Activated naive CD4-positive, alpha-beta T cell treated with Interleukin-2 at 50 U/mL for 16 hours (primary cell): ENCODE measurements at places on chromosomes 13 and 19.
A peak's percentile ranks its signal among the peaks of the same experiment; 100 is the strongest.

DNA sequence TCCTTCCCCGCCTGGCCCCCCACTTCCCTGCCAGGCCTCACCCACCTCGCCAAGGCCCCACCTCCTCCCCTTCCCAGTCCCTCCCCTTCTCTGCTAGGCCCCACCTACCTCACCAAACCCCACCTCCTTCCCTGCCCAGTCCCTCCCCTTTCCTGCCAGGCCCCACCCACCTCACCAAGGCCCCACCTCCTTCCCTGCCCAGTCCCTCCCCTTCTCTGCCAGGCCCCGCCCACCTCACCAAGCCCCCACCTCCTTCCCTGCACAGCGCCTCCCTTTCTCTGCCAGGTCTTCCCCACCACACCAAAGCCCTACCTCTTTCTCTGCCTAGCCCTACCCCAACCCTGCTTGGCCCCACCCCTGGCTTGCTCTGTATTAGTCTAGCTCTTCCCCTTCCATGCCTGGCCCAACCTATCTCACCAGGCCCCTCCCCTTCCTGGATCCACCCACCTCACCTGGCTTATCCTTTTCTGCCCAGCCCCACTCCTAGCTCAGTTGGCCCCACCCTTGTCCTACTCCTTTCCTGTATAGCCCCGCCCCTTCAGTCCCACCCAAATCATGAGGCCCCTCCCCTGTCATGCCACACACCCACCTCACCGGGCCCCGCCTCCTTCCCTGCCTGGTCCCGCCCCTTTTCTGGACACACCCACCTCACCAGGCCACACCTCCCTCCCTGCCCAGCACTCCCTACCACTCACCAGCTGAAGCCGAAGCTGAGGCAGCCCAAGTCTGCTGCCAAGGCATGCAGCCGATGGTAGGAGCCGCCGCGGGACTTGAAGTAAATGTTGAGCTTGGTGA lies 16.2 kb downstream of the CERS1 start:
- DNase-seq: peak; percentile 21

GRCh38 chr13:98458431-98458830 lies 118.5 kb downstream of the STK24 start:
- no peak for DNase-seq

- DNase-seq: peak; percentile 82
Observed at GRCh38 chr13:79481685-79482052, 714 bp downstream of the NDFIP2 start.

DNA sequence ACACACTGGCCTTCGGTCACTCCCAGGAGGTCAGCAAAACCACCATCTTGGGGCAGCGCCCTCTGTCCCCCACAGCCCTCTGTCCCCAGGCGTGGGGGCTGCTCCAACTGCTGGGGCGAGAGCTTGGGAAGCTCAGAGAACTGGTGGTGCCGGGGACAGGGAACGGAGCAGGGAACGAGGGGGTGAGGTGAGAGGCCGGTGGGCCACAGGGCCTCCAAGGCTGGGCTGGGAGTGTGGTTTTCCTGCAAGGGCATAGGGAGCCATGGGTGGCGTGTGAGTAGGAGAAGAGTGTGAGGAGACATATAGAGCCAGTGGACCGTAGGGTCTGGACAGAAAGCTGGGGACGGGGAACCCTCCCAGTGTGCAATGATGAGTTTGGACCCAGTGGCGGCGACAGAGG lies 34.1 kb downstream of the F2RL3 start:
- no peak for DNase-seq

GRCh38 chr19:1145635-1146411 lies 28.2 kb downstream of the SBNO2 start:
- DNase-seq: no peak

DNA sequence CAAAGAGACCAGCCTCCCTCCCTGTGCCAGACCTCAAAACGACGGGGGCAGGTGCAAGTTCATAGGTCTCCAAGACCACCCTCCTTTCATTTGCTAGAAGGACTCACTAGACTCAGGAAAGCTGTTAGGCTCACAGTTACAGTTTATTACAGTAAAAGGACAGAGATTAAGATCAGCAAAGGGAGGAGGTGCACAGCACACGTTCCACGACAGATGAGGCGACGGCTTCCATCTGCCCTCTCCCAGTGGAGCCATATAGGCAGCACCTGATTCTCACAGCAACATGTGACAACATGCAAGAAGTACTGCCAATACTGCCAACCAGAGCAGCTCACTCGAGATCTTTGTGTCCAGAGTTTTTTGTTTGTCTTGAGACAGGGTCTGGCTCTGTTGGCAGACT lies 9.4 kb upstream of the CEACAM19 start:
- DNase-seq: no peak

DNA sequence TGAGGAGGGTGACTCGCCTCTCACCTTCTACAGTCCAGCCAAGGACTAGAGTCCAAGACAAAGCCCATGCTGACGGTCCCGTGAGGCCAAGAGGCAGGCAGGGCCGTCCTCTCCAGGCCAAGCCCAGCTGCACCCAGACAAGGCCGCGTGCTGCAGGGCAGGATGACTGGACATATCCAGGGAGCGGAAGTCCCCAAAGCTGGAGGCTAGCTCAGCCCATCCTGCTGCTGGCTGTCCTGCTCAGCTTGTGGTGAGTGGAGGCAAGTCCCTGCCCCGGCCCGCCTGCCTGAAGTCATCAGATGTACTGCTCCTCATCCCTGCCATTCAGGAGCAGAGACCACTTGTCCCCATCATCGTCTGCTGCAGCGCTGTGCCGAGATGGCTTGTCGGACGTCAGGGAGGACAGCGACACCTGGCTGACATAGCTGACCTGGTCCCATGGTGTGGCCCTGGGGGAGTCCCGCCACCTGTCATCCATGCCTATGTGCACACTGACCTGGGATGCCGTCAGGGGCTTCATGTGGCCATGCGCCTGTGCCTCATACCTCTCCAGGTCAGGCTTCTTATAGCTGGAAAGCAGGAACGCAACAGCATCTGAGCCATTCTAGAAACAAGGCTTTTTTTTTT lies 72.8 kb downstream of the CCDC70 start:
- no peak for DNase-seq

GRCh38 chr13:33235564-33235963 lies 50.0 kb downstream of the STARD13 start:
- DNase-seq: no peak
